ENCODE measurements at places on chromosomes 6 and 20.

GRCh38 chr20:21523895-21524294 lies 10.0 kb upstream of the NKX2-2 start:
- DNase-seq: no peak

- DNase-seq: no peak
Measured at GRCh38 chr6:32290886-32291450, 67.1 kb upstream of the NOTCH4 start.

DNA sequence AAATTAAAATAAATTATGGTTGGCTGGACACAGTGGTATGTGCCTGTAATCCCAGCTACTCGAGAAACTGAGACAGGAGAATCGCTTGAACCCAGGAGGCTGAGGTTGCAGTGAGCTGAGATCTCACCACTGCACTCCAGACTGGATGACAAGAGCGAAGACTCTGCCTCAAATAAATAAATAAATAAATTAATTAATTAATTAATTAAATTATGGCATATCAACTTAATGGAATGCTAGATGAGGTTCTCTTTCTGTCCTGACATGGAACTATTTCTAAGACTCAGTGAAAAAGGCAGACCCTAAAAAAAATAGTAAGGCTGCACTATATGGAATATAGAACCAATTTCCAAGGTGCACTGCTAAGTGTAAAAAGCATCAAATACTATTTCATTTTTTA lies 4.8 kb downstream of the SRPK1 start:
- no peak for DNase-seq

DNA sequence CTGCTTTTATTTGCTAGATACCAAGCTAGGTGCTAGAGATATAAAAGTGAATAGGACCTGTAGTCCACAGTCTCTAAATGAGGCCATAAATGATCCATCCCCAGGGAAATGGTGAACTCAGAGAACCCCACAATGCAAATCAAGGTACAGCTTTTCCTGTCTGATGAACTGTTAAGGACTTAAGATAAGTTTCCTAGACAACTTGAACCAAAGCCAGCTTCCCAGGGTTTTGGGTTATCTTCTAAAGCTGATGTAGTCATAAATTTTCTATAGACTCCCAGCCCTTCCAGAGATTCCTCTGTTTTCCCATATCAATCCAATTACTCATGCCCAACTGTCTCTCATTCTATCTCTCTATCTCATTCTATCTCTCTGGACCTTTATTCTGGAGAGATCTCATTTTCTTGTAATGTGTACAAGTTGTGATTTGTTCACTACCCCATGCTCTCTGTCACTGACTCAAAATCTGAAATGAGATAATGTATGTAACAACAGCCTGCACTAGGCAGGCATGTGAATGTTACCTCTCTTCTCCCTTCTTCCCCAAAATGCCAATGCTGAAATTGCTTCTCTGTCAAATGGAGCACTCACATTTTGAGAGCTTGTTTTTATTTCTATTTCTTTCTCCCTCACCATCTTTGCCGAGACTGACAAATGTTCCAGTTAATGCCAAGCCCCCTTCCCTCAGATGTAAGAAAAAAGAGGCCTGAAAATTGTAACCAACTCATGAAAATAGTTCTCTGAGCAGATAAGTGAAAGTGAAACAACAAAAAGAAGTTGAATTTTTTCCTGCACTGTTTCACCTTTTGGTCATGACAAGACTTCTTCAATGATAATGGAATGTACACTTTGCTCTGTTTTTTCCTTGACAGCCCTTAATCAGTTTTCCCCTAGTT lies 279.9 kb downstream of the SLC35F1 start:
- DNase-seq: no peak

GRCh38 chr6:17086469-17086868 lies 15.4 kb upstream of the STMND1 start:
- no peak for DNase-seq

GRCh38 chr6:108797951-108798669 lies 50.1 kb upstream of the ARMC2 start:
- no peak for DNase-seq

DNA sequence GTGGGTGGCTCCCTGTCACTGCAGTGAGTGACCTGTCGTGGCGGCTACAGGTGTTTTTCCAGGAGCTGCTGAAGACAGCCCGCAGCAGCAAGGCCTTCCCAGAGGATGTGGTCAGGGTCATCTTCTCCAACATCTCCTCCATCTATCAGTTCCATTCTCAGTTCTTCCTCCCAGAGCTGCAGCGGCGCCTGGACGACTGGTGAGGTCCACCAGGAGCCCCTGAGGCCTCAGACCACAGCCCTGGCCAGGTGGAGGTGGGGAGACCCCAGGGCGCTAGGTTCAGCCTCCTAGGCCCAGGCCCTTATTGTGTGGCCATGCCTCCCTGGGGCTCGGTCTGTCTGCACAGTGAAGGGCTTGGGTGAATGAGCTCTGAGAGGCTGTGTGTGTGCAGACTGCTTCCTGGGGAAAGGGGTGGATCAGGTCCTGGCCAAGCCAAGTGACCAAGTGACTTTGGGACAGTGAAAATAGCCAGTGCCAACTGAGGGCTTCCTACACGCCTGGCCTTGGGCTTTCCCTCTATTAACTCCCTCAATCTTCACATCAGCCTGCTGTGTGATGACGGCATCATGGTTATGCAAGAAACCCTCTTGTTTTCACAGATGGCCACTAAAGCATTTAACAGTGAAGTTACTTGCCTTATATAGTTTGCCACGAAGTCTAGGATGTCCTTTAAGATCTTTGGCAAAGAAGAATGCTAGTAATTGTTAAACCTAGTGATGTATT lies 6.4 kb downstream of the FGD2 start:
- DNase-seq: no peak

DNA sequence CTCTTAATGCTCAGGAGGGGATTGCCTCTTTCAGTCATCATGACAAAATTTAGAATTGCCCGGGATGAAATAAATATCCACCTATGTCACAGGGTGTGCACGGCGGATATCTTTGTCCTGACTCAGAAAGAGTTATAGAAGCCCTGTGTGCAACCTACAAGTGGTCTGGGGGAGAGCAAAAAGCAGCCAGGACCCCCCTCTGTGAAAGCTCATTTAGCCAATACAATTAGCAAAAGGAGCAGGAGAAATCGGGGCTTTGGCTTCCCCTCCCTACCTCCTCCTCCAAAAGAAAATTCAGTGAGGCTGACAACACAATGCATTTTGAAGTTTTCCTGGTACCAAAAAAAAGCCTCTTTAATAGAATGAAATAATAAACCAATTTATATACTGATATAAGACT lies 21.8 kb downstream of the FOXA2 start:
- no peak for DNase-seq

DNA sequence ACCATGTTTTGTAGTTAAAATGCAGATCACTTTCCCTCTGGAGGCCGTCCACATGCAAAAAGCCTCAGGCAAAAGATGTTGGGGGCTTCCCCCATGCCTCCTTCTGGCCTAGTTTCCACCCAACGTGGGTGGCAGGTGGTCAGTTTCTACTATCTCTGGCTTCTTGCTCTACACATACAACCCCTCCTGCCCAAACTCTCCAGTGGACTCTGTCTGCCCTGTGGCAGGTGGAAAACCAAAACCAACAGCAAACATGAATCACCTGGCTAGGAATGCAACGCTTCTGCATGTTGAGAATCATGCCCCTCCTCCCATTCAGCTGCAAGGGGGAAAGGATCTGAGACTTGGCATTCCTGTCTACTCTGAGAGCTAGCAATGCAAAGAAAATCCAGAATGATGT lies 94.8 kb downstream of the MBOAT1 start:
- DNase-seq: no peak

- no peak for DNase-seq
Measured at GRCh38 chr20:21393166-21393565, 4.2 kb downstream of the NKX2-4 start.

GRCh38 chr6:94680669-94681212 lies 896.6 kb upstream of the MANEA start:
- no peak for DNase-seq

- peak; percentile 39 for DNase-seq
Measured at GRCh38 chr6:27684264-27685211, 211.6 kb upstream of the ZNF184 start.

GRCh38 chr6:9002833-9003232 lies 567.5 kb upstream of the SLC35B3 start:
- DNase-seq: no peak

DNA sequence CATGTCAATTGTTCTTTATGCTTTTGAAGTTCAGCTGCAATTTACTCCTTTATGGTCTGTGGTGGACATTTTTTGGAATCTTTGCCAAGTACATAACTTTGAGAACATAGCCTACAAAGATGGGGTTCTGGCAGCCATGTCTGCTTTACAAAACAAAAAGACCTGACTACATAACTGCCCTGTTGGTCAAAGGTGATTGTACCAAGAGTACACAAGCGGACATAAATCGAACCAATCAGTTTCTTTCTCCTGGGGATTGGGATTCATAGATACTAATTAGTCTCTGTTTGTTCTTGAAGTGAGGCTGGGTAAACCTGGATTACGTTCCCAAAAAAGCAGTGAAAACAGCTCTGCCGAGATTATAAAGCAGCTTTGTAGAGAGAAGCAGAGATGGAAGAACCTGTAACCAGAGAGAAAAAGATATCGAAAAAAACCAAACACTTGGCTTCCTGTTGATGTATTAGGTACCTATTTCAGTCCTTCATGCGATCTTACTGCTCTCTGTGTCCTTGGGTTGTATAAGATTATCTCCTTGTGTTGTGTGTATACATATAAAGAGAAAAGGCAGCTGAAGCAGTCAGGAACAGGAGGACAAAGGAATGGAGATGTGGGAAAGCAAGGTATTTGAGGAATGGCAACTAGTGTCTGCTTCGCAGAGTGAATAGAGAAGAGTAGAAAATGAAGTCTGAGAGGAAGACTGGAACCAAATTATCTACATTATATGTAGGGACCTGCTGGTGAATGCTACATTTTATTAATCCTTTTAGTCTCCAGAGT lies 2.7 kb upstream of the ZFAND3 start:
- DNase-seq: no peak

DNA sequence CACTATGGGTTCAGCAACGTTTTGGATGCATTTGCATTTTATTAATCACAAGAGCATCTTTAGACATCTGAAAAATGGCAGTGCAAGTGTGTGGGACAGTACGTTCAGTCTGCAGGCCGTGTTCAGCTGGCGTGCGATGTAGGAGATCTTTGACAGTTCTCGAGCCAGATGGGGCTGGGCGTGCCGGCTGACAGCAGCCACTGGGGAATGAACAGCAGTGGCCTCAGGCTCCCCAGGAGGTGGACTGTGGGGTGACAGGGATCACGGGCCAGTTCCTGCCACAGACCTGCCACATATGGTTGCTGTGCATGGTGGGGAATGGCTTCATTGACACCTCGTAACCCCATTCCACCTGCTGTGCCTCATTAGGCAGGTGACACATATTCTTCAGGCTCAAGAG lies 16.4 kb upstream of the MLN start:
- DNase-seq: no peak

DNA sequence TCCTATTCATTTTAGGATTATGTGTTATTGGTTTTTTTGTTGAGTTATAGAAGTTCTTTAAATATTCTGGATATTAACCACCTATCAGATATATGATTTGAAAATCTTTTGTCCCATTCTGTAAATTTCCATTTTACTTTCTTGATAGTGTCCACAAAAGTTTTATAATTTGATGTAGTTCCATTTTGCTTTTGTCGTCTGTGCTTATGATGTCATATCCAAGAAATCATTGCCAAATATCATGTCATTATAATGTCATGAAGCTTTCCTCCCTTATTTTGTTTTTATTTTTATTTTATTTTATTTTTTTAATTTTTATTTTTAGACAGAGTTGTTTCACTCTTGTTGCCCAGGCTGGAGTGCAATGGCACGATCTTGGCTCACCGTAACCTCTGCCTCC lies 21.0 kb upstream of the NANP start:
- DNase-seq: no peak

DNA sequence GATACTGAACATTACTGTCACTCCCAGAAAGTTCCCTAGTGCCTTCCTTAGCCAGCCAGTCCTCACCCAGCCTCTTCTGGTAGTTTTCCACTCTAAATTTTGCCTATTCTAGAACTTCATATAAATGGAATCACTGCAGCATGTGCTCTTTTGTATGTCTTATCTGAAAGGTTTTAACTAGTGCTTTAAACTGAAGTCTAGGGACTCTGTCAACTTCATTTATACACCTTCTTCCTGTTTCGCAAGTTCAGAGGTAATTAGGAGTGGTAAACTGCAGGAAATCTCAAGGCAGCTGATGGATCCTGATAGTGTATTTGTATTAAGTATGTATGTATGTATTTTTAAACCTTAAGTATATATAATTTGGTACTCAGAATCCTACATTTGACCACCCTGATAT lies 94.3 kb downstream of the TCP11 start:
- DNase-seq: no peak

- DNase-seq: no peak
Measured at GRCh38 chr6:127180426-127180825, 62.0 kb downstream of the RSPO3 start.

DNA sequence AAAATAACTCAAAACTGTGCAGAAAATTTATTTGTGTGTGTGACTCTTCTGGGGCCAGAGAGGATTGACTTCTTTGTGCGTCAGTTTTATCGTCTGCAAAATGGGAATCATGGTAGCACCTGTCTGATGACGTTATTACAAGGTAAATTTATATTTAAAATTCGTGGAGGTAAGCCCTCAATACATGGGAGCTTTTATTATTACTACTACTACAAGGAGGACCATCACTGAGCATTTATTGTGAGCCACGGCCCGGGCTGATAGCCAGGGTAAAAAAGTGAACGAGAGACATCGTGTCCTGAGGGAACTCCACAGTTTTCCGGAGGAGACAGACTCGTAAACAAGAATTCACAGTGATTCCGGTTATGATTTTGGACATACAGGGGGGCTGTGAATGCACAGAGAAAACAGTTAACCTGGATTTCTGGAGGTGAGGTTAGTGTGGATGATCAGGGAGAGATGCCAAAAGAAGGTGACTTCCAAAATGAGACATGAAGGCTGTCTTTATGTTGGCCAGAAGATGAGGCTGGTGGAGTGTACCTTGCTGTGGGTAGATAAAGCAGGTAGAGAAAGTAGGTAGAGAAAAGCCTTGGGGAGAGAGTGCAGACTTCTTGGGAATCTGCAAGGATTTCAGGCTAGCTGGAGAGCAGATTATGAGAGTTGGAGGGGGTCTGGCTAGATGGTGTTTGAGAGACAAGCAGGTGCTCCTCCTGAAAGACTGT lies 10.6 kb upstream of the SERINC3 start:
- DNase-seq: no peak

DNA sequence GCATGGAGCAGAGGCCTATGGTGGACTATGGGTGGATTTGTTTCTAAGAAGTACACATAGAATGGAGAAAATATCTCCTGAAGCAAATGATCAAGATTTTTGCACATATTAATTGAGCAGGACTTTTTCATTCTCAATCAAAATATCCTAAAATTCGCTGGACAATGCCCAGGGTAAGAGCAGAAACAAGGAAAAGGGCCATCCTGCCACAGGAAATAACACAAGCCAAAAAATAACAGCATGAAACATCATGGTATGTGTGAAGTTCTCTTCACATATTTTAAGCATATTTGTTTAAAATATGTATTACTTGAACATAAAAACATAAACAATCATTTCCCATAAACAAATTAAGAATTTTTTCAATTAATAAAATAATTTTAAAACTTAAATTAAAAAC lies 868.9 kb downstream of the EPHA7 start:
- no peak for DNase-seq

GRCh38 chr6:50998905-50999304 lies 180.2 kb downstream of the TFAP2B start:
- DNase-seq: no peak

GRCh38 chr6:119331663-119332286 lies 17.8 kb downstream of the MAN1A1 start:
- DNase-seq: no peak

- no peak for DNase-seq
Measured at GRCh38 chr20:23120936-23121750, 35.0 kb upstream of the CD93 start.

- no peak for DNase-seq
Measured at GRCh38 chr6:1806935-1807334, 197.2 kb downstream of the FOXC1 start.

GRCh38 chr20:50048420-50049166 lies 64.4 kb downstream of the UBE2V1 start:
- DNase-seq: peak; percentile 54

All from CD4-positive, alpha-beta T cell treated with Interferon gamma for 1 hour (primary cell).